ENCODE measurements at places on chromosomes 7 and 10. TPM values are rescaled to one million over a fixed set of nuclear protein-coding genes. Genes with fewer than 3 reads are reported as not detected.

- no peak for DNase-seq
Measured at GRCh38 chr10:53607691-53608090, 835.1 kb upstream of the MBL2 start.

- no peak for DNase-seq
Measured at GRCh38 chr7:23213755-23214154, 31.9 kb downstream of the NUP42 start.

DNA sequence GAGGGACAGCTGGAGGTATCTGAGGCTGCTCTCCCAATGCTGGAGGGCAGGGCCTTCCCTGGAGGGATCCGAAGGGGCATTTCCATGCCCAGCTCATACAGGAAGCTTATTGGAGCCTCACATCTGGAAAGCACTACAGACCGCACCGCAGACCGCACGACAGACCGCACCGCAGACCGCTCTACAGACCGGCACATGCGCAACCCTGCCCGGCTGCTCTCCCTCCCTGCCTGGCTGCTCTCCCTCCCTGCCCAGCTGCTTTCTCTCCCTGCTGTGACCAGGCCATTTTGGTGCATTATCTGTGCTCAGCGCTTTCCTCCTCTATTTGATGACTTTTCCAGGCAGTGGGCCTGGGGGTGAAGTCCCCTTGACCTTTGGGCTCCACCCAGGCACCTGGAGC lies 39.6 kb upstream of the EN2 start:
- no peak for DNase-seq

DNA sequence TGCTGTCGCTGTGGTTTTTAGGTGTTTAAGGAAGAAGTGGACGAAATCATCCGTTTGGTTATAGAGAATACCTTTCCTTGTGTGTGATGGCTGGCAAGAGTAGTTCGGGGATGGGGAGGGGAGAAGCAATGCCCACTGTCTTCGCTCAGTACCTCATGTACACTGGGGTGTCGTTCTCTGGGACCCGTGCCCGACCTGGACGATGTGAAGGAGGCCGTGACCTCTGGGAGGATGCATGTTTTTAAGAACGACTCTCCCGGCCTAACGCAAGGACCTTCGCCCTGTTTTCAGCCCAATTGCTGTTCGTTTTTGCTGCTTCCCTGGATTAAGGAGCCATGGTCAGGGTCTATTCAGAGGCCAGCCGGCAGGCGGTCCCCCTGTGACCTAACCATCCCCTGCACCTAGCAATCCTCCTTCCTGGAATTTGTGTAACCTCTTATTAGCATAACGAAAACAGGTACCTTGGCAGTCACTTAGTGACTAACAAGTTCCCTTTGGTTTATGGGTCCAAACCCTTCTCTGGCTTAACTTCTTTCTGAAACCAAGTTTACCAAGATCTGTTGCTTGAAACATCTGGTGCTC lies 1.3 kb downstream of the NFE2L3 start:
- DNase-seq, result no peak

DNA sequence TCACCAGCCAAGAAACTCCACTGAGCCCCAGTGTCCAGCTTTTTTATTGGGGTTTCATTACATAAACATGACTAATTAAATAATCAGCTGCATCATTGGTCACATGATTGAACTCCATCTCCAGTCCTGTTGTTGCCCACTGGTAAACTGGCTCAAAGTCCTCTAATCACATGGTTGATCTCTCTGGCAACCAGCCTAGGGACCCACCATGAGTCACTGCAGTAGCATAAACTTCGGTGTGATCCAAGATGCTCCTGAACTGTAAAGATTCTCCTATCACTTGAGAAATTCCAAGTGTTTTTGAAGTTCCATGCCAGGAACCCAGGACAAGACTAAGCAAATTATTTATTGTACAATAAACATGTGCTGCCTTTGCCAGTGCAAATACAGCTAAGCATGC lies 130.4 kb upstream of the AUTS2 start:
- DNase-seq, result no peak

STEAP4 gene
- total RNA-seq, result not detected

DNA sequence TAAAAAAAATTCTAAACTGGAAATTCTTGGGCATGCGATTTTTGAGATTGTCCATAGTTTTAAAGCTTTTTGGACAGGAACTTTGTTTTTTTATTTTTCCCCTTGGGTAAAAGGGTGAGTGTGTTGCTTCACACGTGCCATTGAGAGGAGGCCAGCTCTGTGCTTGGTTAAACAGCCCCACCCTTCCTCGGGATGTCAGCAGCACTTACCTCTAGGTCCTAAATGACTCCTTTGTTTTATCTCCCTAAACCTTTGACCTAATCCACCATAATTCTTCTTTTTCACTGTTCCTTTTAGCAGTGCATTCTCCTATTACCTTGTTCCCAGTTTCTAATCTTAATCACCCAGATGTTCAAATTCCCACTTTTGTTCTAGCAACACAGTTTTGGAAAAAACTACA lies 83.5 kb downstream of the SEMA3D start:
- no peak for DNase-seq
